Fibroblast of skin of back (primary cell): ENCODE measurements at places on chromosomes 4 and X.

- DNase-seq = peak; percentile 34
Measured at GRCh38 chr4:122744229-122744628, 11.7 kb downstream of the BBS12 start.

DNA sequence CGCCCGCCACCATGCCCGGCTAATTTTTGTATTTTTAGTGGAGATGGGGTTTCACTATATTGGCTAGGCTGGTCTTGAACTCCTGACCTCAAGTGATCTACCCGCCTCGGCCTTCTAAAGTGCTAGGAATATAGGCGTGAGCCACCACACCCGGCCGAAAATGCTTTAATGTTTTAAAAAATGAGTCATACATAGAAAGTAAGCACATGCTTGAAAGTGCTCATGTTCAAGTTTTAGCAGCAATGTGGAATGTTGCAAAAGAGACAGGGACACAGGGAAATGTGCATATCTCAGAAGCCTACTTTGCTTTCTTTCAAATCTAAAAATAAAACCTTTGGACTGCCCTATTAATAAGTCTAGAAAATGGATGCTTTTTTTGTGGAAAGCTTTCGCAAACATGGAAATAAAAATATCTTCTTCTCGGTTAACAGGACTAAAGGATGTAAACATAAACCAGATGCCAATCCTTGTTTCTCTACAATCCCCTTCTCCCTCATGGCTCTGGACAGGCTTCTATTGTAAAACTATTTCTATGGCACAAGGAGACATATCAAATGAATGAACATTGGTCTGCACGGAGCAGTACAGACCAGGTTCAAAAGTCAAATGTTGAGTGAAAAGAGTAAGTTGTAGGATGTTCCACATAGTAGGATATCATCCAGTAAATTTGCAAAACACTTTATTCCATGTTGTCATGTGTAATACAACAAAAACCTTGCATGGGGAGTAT lies 15.0 kb downstream of the MECP2 start:
- DNase-seq = peak; percentile 74

DNA sequence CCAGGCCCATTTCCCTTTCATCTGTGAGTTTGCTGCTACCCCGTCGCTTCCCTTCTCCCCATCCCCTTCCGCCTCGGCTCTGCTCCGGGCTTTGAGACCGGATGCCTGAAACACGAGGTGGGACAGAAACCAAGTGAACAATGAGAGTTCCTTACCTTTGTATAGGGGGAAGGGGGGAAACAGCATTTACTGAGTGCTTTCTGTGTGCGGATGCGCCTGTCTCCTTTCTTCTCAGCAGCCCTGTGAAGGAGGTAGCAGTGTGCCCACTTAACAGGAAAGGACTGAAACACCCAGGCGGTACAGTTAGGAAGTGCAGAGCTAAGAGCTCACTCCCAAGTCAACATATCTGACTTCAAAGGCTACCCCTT lies 43.2 kb upstream of the TMSB15B start:
- peak; percentile 51 for DNase-seq

DNA sequence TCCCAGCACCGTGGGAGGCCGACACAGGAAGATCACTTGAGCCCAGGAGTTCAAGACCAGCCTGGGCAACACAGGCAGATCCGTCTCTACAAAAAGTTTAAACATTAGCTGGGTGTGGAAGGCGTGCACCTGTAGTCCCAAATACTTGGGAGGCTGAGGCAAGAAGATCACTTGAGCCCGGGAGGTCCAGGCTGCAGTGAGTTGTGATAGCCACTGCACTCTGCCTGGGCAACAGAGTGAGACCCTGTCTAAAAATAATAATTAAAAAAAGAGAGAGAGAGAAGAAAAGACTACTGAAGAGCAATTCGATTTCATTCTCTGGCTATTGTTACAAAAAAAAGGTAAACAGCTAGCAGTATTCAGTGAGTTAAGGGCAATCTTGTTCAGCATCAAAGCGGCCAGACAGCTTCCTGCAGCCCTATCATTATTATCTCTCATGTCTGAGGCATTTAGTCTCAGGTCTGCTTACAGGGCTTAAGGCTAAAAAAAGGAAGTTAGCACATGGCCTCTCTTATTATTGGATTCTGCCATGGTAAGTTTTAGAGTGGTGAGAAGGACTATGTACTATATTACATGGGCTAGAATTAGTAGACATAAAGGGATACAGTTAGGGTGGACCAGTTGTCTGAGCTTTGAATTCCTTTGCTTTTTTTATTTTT lies 37.9 kb downstream of the ARHGEF6 start:
- no peak for DNase-seq

GRCh38 chr4:1676605-1677525 lies 7.2 kb downstream of the FAM53A start:
- DNase-seq = no peak

DNA sequence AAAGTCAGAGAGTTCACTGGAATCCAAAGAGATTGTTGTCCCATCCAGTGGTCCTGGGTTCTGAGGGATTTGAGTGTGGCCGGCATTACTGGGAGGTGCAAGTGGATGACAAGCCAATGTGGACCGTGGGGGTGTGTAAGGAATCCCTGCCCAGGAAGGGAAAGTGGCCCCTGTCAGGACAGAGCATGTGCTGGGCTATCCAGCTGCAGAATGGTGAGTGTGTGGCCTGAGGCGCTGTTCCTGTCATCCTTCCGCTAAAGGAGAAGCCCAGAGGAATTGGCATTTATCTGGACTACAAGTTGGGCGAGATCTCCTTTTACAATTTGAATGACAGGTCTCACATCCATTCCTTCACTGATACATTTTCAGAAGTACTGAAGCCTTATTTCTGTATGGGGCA lies 20.4 kb upstream of the TRIM60 start:
- DNase-seq = no peak

DNA sequence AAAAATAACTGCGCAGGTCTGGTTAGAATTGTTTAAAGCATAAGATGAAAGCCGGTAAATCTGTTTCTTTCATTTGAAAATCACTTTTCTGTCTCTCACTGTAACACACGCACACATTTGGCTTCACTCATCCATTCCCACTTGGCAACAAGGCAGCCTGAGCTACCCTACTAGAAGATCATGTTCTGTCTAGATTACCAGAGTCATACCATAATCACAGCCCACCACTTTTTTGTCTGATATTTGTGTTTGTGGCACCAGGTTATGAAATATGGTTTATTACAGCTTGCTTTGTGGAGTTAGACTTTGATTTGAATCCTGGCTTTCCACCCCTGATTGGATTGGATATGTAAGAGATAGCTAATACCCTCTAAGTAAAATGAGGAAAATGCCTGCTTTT lies 2.2 kb downstream of the USO1 start:
- no peak for DNase-seq

- DNase-seq = no peak
Measured at GRCh38 chr4:119664168-119664907, 35.7 kb upstream of the PDE5A start.

DNA sequence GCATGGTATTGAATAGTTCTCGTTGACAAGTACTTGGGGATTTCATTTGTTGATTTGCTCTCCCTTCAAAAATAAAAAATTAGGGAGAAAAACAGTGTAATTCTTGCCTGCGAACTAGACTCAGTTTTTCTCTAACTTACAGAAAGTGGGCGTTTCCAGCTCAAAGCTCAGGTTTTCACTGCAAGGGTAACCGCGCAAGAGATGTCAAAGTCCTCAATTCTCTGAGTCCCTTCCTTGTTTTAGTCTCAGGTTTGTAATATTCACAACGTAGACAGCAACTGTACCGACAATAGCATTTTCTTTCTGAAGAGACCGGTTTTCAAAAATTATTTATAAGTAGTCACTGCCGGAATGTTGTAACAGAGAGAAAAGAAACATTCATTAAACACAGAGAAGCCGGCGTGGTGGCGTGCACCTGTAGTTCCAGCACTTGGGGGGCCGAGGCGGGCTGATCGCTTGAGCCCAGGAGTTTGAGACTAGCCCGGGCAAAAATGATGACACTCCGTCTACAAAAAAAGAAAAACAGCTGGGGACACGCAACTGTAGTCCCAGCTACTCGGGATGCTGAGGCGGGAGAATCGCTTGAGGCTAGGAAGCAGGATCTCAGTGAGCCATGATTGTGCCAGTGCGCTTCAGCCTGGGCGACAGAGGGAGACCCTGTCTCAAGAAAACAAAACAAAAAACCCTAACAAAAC lies 774 bp downstream of the ZCCHC4 start:
- peak; percentile 8 for DNase-seq

GRCh38 chrX:48927736-48928382 lies 9.0 kb upstream of the PIM2 start:
- DNase-seq = no peak

DNA sequence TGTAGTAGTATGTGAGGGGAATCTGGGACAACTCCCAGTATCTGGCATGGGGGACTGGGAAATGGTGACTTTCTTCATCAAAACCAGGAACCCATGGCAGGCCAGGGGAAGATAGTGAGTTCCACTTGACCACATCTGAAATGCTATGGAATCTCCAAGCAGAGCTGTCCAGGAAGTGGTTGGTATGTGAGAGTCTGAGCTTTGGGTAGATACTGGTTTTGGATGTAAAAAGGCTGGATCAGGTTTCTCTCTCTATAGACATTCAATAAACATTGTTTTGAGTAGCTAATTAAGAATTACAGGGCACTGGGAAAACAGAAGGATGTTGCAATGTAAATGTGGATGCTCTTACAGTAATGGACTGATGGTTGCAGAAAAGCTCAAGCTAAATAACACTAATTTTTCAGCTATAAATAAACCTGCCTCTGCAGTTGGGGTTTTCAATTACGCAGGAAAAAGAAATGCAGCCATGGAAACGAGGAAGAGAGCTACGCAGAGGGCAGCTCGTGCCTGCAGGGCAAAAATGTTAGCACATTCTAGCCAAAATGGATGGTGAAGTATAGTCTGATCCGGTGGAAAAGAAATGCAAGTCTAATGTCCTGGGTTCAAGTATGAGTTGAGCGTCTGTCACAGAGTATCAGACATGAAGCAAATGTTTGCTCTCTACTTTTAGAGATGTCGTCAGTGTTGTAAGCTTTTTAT lies 13.4 kb upstream of the CHRNA9 start:
- DNase-seq = peak; percentile 63

DNA sequence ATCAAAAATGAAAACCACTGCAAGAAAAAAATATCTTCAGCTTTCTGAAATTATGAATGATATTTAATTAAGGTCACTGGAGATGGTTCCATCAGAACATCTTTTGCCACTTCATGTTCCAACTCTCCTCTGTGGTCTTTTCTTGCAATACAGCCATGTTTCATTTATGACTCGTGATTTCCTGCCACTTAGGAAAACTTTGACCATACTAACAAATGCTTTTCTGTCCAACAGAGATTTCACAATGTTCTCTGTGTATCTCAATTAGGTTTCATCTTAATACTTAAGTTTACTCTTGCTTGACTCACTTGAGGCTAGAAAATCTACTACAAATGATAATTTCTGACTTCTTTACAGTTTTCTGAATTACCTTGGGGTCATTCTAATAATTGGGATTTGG lies 330.9 kb downstream of the CXXC4 start:
- no peak for DNase-seq

DNA sequence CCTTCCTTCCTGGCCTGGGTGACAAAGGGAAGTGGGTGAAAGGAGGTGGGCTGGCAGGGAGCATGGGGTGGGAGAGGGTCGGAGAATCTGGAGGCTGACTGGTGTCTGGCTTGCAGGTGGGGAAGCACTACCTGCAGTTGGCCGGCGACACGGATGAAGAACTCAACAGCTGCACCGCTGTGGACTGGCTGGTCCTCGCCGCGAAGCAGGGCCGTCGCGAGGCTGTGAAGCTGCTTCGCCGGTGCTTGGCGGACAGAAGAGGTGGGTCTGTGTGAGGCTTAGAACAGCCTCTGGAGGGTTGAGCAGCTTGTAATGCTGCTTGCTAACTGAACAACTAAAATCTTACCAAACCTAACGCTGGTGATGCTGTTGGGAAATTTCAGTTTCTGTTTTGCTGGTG lies 19.2 kb downstream of the WFS1 start:
- no peak for DNase-seq

DNA sequence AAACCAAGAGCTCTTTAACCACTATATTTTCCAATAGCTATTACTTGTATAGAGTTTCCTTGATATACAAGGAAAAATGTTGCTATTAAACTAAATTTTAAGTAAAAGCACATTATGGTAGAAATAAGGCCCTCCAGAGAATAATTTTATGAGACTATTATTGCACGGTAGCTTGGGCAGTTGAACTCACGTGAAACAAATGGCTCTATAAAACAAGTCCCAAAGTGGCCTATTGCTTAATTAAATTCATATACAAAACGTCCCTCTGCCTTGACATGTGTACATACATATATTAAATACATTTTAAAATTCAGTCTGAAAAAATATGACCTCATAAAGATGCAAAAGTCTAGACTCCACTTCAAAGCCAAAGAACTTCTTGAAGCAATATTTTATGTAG lies 582.2 kb downstream of the CENPC start:
- no peak for DNase-seq

DNA sequence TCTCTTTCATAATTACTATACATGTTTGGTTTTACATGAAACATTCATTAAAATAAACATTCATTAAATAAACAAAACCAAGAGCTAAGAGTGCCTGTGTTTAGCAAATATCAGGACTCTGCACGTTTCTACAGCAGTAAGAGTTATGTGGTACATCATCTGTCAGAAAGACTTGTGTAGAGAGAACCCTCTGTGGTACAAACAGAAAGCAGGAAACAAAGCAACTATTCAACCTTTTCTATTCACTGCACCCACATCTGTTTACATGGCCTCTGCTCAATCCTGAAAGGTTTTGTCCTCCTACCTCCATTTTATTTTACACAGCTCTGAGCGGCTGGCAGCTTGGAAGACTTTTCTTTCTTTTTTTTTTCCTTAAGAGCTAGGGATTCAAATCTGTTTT lies 90.7 kb upstream of the PCDH18 start:
- DNase-seq = no peak

- DNase-seq = peak; percentile 56
Measured at GRCh38 chr4:98659106-98659592, 738 bp upstream of the TSPAN5 start.

- no peak for DNase-seq
Measured at GRCh38 chr4:1416948-1417260, 10.7 kb upstream of the NKX1-1 start.

DNA sequence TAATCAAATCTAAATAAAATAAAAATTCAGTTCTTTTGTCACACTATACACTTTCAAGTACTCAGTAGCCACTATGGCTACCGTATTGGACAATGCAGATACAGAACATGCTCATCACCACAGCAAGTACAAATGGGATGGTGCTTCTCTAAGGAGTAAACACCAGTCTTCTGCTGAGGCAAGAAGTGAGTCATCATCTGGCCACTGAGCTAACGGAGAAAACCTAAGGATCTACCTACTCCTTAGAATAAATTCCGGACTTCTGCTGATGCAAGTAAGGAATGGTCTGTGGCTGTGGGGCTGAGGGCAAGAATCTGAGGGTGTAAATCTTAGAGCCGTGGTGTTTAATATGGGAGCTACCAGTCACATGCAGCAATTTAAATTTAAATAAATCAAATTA lies 11.3 kb upstream of the RBMXL3 start:
- DNase-seq = no peak

DNA sequence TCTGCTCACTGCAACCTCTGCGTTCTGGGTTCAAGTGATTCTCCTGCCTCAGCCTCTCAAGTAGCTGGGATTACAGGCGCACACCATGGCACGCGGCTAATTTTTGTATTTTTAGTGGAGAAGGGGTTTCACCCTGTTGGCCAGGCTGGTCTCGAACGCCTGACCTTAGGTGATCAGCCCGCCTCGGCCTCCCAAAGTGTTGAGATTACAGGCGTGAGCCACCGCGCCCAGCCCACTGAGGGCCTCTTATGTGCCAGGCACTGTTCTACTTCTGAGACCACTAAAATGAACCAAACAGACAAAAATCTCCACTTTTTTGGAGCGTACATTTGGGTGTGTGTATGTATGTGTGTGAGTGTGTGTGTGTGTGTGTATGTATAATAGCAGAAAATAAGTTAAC lies 117.2 kb upstream of the H2AZ1 start:
- DNase-seq = no peak

- no peak for DNase-seq
Measured at GRCh38 chr4:169189372-169189771, 81.4 kb downstream of the SH3RF1 start.
